NCI-H2081 treated with DMSO at 0.1 percent for 48 hours (cell line): ENCODE measurements at places on chromosomes 7 and 10.

DNA sequence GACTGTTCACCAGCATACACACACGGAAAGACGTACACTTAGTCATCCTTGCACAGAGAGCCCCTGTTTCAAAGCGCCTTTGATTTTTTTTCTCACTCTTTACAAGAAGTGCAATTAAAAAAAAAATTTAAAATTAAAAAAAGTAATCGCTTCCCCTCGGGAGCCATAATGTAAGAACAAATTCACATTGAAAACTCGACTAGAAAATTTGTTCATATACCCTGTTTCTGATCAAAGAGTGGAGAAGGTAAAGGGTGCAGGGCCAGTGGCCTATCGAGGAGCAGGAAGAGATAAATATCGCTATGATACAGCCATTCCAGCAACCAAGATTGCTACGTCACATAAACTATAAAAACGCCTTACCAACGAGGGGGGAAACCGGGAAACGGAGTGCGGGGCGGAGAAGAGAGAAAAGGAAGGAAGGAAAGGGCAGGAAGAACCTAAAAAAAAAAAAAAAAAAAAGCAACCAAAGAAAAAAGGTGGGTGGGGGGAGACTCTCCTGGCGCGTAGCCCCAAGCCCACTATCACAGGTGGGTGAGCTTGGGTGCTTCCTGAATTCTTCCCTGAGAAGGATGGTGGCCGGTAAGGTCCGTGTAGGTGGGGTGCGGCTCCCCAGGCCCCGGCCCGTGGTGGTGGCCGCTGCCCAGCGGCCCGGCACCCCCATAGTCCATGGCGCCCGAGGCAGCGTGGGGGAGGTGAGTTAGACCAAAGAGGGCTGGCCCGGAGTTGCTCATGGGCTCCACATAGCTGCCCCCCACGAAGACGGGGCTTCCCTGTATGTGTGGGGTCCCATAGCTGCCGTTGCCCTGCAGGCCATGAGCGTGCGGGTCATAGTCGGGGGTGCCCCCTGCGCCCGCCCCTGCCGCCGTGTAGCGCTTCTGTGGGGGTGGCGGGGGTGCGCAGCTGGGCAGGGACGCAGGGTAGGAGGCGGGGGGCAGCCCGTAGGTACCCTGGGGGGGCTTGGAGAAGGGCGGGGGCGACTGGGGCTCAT is 5.2 kb upstream of the HOXA2 start:
- no peak for DNase-seq

DNA sequence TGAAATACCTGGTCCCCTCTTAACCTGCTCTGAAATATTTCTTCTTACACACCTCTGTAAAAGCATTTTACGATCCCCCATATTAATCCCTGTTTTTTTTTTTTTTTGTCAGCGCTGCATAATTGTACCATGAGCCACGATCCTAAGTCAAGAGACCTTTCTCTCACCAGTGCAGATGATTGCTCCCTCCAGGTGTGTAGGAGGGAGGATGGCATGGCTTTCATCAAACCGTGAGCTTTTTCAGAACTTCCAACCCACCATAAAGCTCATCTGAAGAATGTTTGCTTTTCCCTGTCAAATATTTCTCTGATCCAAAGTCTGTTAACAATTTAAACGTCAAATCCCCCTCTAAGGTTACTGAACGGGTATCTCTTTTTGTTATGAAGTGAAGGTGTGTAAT is 28.2 kb upstream of the SEPHS1 start:
- DNase-seq = no peak

- DNase-seq = no peak
Observed at GRCh38 chr10:133179651-133180050, 19.6 kb downstream of the KNDC1 start.

DNA sequence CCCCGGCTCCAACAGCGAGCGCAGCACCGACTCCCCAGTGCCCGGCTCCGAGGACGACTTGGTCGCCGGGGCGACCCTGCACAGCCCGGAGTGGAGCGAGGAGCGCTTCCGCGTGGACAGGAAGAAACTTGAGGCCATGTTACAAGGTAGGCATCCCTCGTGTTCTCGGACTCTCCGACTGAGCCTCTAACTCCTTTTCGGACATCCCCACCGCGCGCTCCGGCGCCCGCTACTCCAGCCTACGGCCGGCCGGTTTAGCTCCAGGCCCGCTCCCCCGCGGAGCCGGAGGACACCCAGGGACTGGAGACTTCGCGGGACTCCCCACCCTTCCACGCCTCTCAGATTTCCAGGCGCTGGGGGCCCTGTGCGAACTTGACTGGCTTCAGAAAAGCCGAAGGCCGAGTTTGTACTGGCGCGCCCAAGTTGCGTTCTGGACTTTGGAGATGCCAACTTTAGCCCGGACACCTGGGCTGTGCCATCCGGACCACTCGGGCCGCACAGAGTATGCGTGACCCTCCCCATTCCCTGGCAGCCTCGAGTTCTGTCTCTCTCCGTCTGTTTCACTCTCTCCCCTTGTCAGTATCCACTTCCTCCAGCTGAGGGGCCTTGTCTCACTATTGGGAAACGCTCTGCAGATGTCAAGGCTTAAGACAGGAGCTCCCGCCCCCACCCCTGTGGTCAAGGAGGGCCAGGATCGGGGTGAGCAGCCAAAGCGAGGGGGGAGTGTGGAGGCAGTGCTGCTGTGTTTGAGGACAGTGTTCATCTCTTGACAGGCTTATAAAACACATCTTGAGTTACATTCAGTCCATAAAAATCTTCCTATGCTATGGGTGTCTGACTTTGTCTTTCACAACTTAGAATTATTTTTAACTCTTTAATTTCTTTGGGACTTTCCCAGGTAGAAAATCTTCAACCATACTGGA is 777 bp downstream of the BICC1 start:
- no peak for DNase-seq

- DNase-seq = no peak
Observed at GRCh38 chr7:16033233-16033632, 346.8 kb upstream of the MEOX2 start.

DNA sequence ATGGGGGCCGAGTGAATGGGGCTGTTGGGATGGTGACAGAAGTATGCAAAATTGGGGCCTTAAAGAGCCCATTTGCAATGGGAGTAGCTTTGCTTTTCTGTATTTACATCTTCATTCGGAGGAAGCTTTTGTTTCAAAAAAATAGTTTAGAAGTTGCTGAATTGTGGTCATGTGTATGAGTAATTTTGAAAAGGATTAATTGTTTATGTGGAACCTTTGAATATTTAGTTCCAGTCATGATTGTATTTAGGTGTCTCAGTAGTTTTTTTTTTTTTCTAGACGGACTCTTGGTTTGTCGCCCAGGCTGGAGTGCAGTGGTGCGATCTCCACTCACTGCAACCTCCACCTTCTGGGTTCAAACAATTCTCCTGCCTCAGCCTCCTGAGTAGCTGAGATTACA is 37.2 kb downstream of the RBM33 start:
- DNase-seq = no peak

DNA sequence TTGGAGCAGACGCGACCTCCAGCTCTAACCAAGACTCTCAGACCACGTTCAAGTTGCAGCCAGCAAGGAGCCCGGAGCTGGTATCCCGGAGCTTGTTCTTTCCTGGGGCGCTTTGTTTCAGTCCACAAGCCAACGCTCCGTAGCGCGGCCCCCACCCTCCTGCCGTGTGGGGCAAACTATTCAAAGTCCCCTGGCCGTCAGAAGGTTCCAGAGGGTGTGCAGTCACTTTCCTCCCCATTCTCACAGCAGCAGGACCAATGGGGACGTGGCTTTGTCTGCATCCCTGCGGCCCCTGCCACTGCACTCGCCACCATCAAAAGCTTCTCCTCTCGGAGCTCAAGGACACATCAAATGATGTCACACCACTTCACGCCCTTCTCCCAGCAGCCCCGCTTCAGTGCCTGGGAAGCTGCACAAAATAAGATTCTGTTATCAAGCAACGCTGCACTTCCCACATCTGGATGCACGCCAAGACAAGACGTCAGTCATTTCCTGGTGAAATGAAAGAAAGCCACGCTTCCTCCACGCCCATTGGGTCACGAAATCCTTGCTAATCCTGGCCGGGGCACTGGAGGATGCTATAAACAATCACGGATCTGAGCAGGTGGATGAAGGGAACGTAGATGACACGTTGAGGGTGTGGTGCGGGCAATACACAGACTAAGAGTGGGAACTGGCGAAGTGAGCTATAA is 348.2 kb downstream of the PTPRN2 start:
- no peak for DNase-seq
